ENCODE measurements at places on chromosomes 2 and 18. TPM values are rescaled to one million over a fixed set of nuclear protein-coding genes. Genes with fewer than 3 reads are reported as not detected.

DNA sequence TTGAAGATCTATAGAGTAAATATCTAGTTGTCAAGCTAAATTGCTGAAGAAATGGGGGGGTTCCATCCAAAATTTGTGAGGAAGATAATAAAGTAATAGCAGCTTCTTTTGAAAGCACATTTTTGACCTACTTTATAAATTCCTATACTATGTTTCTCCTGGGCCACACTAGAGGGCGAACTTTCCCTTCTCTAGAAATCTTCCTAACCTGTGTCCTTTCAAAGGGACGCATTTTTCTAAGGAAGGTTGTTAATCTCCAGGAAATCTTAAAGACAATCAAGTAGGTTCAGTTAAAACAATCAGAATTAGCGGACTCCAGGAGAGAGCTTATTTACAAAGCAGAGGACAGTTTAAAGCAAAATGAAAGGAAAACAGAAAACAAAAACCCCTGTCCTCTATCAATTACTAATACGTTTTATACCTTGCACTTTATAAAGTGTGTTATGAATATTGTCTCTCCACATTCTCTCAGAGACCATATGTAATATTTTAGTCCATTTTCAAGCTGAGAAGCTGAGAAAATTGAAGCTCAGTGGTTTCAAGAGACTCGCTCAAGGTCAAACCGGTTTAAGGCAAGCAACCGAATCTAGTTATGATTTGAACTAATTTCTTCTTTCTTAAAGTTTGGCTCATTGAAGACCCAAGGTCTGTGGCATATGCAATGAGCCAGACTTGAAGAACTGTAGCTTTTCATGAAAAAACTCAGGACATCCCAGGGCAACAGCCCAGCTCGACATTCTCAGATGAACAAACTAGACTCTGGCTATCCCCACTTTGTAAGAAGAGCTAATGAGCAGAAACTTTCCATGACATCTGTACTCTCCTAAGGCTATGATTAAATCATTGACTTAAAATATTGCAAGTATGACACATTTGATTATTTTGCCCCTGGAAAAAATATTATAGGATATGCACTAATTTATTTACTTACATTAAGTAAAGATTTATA, 273.6 kb downstream of the PAX3 start:
- peak; percentile 79 for DNase-seq

GRCh38 chr2:27956888-27957287, 66.4 kb downstream of the BABAM2 start:
- no peak for DNase-seq

GRCh38 chr18:703213-703967, 9.0 kb downstream of the ENOSF1 start:
- no peak for DNase-seq

SKOR2 gene
- total RNA-seq, result not detected

PLA2R1 gene
- total RNA-seq, result 0.45 TPM

Measured in neural progenitor cell (in vitro differentiated cells).